ENCODE measurements at places on chromosomes 3 and 15.

GRCh38 chr3:125123451-125124305 is 67.9 kb upstream of the HEG1 start:
- DNase-seq: no peak

GRCh38 chr3:148379763-148380382 is 317.8 kb upstream of the AGTR1 start:
- peak; percentile 14 for DNase-seq

DNA sequence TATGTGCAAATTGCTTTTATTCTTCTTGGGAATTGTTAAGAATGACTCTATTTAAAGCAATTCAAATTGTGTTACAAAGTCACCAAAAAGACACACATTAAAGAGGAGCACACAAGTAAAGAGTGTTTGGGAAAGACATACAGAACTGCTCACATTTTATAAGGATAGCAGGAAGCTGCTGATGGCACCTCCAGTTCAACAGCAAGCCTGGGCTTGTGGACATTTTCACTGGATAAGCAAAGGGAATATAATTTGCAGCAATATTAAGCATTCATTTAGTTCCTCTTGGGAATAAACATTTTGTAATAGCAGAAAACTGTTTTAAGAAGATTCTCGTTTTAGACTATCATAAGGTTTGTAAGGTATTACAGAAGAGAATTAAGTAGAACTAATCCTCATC is 1271.9 kb downstream of the ZPLD1 start:
- no peak for DNase-seq

- no peak for DNase-seq
Observed at GRCh38 chr3:13194285-13195209, 121.3 kb upstream of the IQSEC1 start.

- peak; percentile 73 for DNase-seq
Observed at GRCh38 chr3:44825264-44825925, 36.3 kb upstream of the TMEM42 start.

DNA sequence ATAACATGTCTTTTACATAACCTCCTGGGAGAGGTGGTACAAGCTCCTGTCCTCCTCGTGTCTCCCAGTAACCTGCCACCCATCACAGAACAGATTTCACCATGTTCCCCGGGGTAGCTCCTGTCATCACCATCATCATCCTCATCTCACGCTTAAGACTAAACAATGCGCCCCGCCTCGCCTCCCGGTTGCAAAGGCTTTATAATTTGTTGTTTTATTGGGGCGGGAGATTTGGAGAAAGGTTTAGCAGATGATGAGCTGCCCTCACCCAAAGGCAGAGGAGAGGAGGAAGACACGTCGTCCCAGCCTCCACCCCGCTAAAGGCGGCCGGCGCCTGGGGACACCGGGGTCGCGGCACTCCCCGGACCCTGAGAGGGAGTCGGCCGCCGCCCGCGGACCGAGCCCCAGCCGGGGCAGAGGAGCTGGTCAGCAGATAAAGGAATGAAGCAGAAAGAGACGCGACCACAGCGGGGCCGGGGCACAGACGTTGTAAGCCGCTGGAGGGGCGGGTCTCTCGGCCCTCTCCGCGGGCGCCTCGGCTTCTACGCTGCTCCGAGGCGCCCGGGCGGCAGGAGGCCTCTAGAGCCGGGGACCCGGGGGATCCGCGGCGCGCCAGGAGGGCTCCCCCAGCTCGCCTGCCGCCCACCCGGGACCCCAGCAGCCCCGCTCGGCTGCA is 589 bp downstream of the HERC1 start:
- peak; percentile 75 for DNase-seq

DNA sequence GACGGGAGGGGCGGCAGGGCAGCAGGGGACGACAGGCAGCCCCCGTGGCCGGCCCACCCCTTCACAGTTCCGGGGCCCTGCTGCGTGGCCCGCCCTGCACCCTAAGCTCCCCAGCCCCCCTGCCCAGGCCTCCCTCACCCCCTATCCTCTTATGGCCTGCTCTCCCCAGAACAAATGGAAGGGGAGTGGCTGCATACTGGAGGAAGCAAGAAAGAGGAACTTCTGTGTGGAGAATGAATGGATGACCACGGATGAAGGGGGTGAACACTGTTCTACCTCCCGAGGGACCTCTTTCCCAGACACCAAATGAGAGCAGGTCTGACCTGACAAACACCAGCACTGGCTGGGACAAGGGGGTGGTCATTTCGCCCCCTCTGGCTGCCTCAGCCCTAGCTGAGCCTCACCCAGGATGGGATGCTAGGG is 25.0 kb downstream of the SEC61A1 start:
- no peak for DNase-seq

- DNase-seq: no peak
Observed at GRCh38 chr3:129575997-129576384, 30.5 kb downstream of the PLXND1 start.

- DNase-seq: peak; percentile 73
Observed at GRCh38 chr3:10344147-10344943, 23.4 kb upstream of the SEC13 start.

GRCh38 chr3:13348661-13349396 is 71.3 kb downstream of the NUP210 start:
- DNase-seq: no peak

GRCh38 chr15:38164061-38164460 is 88.6 kb upstream of the SPRED1 start:
- DNase-seq: no peak

DNA sequence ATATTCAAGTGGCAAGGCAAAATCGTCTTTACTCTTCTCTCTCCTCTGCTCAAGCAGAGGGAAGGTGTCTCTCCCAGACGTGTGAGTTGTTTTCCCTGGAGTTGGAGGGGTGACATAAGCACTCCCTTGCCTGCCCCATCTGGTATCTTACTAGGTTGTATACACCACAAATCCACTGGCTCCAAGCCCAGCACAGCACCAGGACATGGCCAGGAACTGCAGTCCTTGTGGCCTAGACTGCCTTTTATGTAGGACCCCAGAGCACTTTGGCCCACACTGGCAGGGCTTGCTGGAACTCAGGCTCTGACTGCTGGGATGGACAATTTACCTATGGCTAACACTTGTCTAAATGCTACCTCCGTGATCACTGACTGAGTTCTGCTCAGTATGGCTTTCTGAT is 34.0 kb downstream of the DZIP3 start:
- no peak for DNase-seq

DNA sequence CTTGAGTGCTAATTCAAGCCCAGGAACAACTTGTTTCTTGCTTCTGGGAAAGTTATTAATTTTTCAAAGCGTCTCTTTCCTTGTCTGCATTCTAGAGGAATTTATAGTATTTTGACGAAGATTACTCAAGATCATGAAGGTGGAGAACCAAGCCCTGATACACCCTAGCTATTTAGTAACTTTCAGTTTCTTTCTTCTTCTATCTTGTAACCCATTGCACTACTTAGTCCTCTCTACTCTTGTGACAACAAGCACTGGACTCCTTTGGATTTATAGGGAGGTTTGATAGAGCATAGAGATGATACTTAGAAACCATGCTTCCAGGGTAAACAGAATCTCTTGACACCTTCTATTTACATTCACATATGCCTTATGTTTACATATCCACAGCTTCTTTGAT is 203.3 kb upstream of the GRM7 start:
- DNase-seq: no peak

GRCh38 chr15:31292391-31293015 is 34.1 kb upstream of the KLF13 start:
- DNase-seq: no peak

DNA sequence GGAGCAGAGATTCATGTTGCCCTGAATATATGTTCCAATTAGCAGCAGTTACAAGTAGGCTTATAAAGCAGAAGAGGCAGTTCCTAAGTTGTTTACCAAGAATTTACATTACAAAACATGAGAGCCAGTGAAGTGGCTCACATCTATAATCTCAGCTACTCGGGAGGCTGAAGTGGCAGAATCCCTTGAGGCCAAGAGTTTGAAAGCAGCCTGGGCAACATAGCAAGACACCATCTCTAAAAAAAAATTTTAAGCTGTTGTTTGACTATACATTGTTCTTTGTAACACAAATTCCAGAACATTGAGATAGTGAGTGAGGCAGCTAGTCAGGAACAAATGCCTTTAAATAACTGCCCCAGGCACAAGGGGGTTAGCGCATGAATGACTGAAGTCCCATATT is 10.3 kb upstream of the ZMAT3 start:
- DNase-seq: no peak

GRCh38 chr3:48592519-48593087 is 2.5 kb downstream of the COL7A1 start:
- peak; percentile 36 for DNase-seq

GRCh38 chr15:39272901-39273300 is 308.0 kb upstream of the THBS1 start:
- no peak for DNase-seq

DNA sequence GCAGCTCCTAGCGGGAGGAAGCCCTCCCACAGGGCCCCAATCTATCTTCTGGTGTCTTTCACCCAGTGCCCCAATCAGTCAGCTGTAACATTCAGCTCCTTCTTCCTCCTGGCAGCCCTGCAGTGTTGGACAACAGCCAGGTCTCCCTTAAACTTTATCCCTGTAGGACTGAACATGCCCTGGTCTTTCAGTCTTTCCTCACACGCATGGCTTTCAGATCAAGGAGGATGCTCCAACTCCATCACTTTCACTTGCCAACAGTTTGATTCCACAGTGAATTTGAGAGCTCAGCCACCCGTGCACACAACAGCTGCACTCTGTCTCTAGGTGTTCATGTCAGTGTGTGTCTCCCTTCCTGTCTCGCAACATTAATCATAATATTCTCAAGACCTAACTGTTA is 28.5 kb upstream of the LRRC34 start:
- no peak for DNase-seq

DNA sequence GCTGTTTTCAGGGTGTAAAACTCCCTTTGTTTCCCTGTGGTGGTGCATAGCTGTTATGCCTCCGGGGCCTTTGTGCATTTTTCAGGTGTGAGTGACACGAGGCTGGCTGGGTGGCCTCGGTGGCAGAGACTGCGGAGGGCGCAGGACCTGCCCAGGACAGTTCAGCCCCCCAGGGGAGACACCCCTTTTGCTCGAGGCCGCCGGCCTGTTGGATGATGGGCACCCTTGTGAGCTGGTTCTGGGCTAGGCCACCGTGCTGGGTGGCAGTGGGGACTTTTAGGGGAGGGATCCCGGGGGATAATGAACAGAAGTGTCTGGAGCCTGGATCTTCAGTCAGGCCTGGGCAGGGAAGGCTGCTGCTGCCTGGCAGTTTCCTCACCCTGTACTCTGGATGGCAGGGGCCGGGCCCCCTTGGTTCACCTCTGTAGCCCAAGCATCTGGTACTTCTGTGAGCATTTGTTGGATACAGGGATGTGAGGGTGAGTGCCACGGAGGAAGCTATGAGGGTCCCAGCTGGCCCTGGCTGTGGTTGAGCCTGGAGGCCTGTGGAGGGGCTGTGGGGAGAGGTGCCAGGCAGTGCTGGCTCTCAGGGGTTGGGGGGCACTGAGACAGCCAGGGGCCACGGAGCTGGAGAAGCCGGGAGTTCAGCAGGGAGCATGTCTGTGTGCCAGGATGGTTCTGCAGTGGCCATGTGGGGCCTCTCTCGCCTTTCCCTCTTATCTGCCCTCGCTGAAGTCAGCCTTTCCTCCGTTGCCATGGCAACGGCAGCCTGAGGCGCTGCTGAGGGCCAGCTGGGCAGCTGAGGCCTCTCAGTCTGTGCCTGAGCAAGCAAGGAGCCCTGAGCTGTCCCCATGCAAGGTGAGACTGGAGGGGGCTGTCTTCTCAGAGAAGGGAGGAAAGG is 49.0 kb downstream of the KY start:
- peak; percentile 61 for DNase-seq

DNA sequence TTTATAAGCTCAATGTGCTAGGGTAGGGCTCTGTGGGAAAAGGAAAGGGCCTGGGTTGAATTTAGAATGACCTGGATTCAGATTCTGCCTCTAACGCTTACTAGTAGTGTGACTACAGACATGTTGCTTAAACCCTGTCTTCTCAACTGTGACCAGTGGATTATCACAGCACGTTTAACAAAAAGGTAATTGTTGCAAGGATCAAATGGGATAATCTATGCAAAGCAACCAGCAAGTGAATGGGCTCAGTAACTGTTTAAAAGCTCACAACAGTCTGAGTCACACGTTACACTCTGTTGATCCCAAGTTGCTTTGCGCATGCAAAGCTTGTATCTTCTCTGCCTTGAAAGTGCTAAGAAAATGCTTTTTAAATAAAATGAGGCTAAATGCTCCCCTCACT is 236.5 kb downstream of the IL20RB start:
- DNase-seq: no peak

DNA sequence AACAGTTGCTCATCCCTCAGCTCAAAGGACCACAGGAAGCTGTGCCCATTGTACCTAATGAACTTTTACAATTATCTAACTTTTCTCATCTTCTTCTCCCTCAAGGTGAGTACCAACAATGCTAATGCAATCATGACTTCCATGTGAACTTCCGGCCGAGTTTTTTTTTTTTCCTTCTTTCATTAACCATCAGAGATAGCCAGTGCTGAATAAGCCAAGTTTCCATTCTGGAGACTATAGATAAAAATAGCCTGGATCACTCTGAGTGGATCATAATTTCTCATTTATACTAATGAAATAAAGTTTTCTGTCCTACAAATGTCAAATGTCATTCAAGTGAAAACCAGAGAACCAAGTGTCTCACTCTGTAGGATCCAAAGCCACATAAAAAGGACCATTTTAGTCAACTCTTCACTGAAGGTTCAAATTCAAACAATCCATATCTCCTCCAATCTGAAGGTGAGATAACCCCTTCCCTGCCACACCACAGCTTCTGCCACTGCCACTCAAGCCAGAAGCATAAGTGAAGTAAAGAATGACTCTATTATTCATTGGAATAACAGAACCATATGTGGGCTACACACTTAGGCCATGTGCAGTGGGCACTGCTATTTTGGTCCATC is 5.5 kb downstream of the SUMF1 start:
- no peak for DNase-seq

GRCh38 chr3:159600291-159600690 is 388.3 kb upstream of the IL12A start:
- no peak for DNase-seq

GRCh38 chr3:33044676-33045075 is 52.3 kb downstream of the GLB1 start:
- DNase-seq: no peak

DNA sequence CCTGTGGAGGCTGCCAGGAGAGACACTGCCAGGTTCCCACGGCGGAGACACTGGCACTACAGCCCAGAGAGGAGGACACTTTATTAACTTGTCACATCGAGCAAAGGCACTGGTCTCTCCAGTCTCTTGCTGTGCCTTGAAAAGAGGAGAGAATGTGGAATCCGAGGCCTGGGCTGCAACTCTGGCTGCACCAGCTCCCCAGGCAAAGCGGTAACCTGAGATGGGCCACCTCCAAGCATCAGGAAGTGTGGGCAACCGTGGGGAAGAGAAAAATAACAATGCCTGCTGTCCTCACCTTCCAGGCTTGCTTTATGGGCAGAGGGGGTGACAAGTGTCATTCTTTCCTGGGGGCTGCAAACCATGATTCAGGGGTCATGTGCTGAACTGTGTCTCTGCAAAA is 91.6 kb upstream of the RGMA start:
- no peak for DNase-seq
